NCI-H1105 treated with DMSO at 0.1 percent for 48 hours (cell line): ENCODE measurements at places on chromosomes 12 and 14.

- no peak for DNase-seq
Measured at GRCh38 chr12:79486154-79486553, 204.6 kb downstream of the PAWR start.

GRCh38 chr14:54301359-54301758 is 95.4 kb upstream of the CDKN3 start:
- DNase-seq, result no peak

DNA sequence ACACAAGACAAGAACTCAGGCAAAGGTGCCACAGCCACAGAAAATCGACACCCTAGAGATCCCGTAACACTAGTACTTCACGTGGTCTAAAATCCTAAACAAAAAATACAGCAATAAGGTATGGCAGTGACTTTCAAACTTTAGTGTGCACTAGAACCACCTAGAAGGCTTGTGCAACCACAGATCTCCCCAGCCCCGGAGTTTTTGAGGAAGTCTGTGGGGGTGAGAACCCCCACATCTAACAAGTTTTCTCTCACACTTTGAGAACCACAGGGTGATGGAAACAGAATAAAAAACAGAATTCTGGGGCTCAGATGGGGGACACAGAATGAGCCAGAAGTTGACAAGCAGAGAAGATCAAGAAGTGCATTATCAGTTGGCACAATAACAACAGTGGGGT is 254.0 kb downstream of the ANO6 start:
- no peak for DNase-seq

DNA sequence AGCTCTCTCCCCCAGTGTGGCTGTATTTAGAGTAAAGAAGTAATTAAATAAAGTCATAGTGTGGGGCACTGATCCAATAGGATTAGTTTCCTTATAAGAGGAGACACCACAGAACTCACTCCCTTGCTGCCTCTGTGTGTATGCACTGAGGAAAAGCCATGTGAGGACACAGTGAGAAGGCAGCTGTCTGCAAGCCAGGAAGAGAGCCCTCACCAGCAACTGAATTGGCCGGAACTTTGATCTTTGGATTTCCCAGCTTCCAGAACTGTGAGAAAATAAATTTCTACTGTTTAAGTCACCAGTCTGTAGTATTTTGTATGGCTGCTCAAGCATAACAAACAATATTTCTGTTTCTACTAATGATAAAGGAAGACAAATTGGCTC is 368.7 kb upstream of the PRICKLE1 start:
- DNase-seq, result no peak

DNA sequence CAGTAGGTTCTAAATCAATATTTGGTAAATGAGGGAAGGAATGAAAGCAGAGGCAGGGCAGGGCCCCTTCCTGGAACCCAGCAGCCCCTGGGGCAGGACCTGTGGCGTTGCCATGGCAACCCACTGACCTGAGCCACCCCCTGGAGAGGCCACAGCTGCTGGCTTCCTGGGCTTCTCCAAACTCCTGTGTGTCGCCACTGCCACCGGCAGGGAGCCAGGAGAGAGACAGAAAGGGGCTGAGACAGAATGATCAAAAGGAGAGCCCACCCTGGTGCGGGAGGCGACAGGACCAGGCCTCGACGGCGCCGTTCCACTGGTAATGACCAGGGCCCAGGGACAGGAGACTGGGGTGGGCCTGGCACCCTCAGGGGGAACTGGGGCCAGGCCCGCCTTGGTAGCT is 18.2 kb downstream of the RFX4 start:
- DNase-seq, result no peak

GRCh38 chr12:3200032-3200617 is 122.9 kb downstream of the TSPAN9 start:
- peak; percentile 68 for DNase-seq

DNA sequence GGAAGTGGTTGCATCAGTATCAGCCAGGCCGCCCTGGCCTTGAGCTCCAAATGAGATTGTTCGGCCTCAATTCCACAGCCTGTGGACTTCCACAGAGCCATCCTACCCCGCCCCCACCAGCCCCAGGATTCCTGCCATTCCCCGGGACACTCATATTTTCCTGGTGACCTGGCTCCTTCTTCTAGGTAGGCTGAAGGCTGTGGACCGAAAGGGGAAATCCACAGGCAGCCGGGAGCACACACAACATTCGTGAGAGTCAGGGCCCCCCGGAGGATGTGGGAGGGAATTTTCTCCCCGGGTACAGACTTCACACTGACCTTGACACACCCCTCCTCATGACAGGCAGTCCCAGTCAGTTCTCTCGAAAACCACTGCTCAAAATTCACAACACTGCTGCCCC is 39.9 kb downstream of the RIN3 start:
- DNase-seq, result no peak

DNA sequence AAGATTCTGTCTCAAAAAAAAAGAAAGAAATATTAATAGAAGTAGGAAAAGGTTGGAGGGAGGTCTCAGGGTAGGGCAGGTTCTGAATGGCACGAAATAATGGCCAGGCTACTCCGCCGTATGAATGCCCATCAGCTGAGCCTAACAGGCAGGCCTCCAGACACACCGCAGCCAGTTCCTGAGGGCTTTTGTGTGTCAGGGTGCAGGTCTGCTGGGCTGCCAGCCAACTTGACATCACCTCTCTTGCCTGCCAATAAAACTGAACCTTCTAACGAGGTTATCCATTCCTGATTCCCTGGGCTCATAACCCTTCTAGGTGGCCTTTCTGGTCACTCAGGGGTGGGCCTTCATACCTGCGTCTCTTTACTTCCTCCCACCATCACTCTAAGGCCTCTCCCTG is 3.0 kb downstream of the IFI27 start:
- DNase-seq, result peak; percentile 17

DNA sequence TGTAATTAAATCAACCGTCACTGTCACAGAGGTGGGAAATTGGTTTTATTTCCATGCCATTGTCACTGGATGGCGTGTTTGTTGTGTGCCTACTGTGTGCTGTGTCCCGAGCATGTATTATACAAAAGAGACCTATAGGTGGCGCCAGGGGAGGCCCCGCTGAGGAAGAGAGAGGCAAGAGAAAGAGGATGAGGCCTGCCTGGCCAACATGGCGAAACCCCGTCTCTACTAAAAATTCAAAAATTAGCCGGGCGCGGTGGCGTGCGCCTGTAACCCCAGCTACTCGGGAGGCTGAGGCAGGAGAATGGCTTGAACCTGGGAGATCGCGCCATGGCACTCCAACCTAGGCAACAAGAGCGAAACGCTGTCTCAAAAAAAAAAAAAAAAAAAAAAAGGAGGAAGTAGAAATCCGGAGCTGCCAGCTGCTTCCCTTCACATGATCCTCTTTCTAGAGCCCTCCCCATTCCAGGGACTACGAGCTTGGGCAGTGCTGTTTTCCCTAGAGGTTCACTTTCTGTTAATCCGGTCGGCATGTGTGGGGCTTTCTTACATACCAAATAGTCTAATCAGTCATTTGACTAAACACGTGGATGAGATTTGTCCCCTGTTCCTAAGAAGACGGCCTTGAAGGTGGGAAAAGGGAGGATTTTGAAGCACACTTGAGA is 6.4 kb upstream of the CCDC175 start:
- DNase-seq, result no peak

- DNase-seq, result no peak
Measured at GRCh38 chr14:50762001-50762930, 68.7 kb downstream of the NIN start.

GRCh38 chr14:104390221-104390931 is 189.2 kb upstream of the C14orf180 start:
- DNase-seq, result no peak

DNA sequence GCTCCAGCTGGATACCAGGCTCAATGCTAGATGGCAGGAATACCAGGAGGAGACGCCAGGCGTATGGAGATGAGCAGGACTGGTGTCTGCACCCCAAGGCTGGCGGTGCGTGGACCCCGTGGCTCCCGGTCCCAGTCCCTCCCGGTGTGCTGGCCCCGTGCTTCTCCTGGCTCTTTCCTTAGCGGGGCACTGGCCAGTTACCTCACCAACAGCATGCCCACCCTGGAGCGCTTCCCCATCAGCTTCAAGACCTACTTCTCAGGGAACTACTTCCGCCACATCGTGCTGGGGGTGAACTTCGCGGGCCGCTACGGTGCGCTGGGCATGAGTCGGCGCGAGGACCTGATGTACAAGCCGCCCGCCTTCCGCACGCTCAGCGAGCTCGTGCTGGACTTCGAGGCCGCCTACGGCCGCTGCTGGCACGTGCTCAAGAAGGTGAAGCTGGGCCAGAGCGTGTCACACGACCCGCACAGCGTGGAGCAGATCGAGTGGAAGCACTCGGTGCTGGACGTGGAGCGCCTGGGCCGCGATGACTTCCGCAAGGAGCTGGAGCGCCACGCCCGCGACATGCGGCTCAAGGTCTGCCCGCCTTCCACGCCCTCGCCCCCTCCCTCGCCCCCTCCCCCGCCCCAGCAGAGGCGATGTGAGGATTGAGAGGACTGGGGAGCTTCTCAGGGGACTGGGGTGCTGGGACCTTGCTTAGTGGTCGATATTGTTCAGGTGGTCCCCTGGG is 14.6 kb downstream of the VASH1 start:
- DNase-seq, result no peak

GRCh38 chr12:119578112-119578511 is 15.5 kb upstream of the TMEM233 start:
- DNase-seq, result no peak

GRCh38 chr12:39846971-39847650 is 227.5 kb upstream of the ABCD2 start:
- no peak for DNase-seq

DNA sequence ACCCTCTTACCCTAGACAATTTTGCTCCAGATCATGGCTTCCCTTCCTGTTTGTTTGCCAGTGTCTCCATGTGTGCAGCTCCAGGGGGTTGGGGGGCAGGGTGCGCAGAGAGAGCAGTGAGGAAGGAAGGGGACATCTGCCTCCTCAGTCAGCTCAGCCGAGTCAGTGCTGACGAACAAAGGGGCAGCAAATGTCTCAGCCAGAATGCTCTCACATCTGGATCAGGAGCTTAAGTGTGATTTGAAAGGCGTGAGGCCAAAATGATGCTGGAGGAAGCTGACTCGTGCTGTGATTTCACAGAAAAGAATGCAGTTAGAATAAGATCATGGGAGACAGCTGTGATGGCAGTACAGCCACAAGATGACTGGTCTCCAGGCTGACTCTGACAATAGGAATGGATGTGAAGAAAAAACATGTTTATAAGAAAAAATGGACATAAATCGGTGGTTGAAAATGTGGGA is 27.1 kb upstream of the CDK17 start:
- DNase-seq, result no peak

- DNase-seq, result peak; percentile 63
Measured at GRCh38 chr12:107404981-107405380, 280.6 kb upstream of the PWP1 start.

DNA sequence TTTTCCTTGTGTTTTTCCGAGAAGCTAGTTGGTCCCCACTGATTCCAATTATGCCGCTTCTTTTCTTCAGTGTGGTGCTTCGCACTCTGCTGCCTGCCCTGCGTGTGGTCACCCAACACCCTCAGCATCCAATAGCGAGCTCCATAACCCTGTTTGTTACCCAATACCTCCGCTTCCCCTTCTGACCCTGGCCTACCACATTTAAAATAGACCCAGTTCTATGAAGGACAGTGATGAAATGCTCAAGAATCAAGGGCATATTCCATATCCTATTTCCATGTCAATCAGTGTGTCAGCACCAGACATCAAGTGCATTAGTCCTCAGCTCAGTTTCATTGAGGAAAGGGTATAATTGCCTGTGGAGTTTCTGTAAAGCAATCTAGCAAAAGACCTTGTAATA is 9.5 kb downstream of the NDRG2 start:
- DNase-seq, result no peak

- no peak for DNase-seq
Measured at GRCh38 chr12:92899386-92900001, 29.6 kb downstream of the EEA1 start.

DNA sequence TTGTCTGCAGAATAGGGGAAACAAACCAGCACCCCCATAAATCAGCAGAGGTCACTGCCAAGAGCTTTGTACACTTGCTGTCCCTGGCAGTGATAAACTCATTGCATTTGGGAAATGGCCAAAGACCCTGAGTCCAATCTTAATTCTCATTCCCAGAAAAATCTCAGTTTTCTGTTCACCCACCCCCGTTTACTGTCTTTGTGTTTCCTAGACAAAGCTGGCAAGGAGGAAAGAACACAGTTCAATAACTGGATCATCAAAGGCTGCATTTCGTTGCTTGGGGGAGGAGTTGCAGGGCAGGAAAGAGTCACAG is 365.1 kb downstream of the DPF3 start:
- DNase-seq, result no peak

DNA sequence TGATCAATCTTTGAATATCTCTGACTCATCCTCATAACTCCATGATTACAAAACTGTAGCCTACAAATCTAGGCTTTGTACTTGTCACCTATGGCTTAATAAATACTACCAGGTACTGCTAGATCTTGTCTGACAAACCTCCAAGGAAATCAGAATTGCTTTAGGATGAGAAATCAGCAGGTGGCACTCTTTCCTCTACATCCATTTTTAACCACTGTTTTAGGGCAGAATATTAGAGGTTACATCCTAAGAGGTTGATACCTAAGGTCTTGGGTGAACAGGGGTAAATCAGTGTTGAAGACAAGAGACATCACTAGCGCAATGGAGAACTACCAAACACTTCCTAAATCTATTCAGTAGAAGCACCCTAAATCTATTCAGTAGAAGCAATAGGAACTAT is 63.1 kb upstream of the SOX5 start:
- DNase-seq, result peak; percentile 8

DNA sequence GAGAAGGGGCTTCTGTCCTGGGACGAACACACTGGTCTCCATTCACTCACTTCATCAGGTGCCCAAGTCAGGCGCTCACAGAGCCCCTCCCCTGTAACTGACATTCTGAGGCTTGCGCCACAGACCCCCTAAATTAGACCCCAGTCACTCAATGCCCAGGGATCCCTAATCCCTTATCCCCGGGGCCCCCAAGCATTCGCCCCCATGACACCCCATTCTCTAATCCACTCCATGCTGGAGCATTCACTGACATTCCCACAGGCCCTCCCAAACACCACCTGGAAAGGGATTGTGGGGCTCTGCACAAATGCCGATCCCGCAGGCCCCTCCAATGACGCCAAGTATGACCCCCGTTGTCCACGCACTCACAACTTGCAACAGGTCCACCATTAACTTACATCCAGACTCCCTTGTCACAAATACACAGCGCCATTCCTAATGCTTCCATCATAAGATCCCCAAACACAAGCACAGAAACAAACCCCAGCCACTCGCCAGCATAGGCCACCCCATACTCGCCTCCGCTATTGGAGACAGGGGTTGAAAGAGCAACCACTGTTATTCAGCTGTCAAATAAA is 1.5 kb downstream of the ZNF605 start:
- no peak for DNase-seq

- DNase-seq, result no peak
Measured at GRCh38 chr14:50379563-50379962, 17.1 kb downstream of the CDKL1 start.
